ENCODE measurements at places on chromosomes 7 and 10.

DNA sequence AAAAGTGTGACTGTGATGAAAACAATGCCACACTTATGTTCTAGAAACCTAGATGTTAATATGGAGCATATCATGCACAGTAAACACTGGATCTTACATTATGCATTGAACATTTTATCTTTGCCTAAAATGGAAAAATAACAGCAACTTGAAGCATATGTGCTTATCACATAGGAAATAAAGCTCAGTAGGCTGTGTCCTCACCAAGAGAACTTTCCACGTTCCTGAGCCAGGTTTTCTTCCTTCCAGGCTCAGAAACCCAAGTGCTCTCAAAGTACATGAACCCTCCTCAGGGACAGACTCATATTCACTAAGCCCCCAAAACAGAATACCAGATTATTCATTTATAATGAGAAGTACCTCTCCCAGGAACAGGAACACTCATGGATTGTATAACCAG lies 79.4 kb upstream of the PRKAR2B start:
- DNase-seq, result no peak

GRCh38 chr10:123997486-123998196 lies 95.8 kb downstream of the CHST15 start:
- DNase-seq, result no peak

DNA sequence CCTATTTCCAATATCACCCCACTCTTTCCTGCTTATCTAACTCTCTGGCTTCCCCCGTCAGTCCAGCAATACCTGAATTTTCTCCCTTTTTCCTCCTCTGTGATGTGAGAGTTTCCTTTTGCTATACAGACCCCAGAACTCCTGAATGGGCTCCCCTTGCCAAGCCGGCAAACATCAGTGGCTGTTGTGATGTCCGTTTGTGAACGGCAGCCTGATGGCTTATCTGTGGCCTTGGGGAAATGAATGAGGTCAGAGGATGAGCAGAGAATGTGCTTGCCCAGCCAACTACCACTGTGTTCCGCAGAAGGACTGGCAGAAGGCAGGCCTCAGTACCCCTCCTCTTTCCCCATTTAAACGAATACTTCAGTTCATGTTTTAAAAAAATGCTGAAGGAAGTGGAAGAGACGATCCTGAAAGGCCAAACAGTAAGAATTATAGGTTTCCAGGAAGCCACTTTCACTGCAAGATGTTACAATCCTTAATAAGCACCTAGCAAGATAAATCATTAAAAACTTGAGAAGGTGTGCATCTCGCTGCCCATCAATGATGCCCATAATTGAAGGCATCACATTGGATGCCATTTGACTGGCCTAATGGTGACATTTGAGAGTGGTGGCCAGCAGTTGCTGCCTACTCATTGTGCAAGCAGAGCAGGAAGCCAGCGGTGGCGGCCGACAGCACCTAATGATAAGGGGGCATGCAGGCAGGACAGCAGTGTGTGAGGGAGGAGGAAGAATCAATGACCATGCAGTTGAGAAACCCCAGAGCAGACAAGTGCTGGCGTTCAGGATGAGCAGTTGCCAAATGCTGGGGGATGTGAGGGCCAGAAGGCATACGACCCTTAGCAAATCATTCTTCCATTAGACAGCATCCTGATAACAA lies 31.5 kb downstream of the SLC18A2 start:
- DNase-seq, result no peak

- DNase-seq, result no peak
These were observed 137.3 kb upstream of the NANOS1 start for GRCh38 chr10:118892255-118892654.

GRCh38 chr7:142811154-142811737 lies 40.5 kb downstream of the PRSS2 start:
- no peak for DNase-seq

DNA sequence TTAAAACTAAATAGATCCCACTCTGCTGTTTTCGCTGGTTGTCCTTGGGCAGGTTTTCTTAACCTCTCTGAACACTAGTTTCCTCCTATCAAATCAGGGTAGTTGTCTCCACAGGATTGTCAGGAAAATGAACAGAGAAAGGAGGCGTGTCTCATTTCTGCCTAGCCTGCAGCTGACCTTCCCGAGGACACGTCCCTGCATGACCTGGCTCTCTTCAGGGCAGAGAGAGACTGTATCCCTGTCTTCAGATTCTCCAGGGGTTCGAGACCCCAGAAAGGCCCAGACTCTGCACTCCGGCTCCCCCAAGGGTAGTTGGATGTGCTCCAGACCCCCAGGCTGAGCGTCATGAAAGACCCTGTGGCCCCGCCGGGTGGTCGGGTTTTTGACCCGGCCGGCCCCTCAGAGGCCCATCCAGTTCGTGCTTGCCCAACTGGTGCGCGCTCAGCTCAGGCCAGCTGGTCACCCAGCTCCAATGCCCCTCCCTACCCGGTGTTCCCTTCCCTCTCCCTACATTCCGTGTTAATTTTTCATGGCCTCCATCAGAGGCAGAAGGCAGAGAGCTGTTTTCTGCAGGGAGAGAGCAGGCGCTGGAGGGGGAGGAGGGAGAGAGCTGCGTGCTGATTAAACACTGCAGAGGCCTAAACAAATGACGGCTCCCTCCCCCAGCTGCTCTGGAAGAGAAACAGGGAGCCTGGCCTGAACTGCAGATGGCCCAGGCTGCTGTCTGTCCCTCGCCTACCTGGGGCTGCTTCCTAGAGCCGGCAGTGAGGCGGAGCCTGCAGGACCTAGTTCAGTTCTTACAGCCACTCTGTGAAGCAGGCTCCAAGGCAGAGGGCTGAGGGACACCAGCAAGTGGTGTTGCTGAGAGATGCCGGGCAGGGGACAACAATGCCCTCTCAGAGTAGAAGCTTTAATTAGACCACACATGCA lies 86.2 kb upstream of the PPIF start:
- DNase-seq, result peak; percentile 93

DNA sequence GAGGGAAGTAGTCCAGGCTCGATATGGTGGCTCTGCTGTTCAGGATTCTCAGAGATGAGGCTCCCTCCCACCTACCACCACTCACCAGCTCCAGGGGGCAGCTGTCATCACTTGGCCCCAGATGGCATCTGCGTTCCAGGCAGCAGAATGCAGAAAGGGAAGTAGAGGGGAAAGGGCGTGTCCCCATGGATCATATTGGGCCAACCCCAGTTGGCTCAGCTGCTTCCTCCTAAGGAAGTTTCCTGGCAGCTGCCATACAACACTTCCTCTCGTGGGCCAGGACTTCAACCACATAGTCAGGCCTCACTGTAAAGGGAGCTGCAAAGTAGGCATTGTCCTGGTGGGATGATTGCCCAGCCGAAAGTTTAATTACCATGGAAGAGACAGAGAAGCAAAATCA lies 1.6 kb upstream of the TEX36 start:
- no peak for DNase-seq

DNA sequence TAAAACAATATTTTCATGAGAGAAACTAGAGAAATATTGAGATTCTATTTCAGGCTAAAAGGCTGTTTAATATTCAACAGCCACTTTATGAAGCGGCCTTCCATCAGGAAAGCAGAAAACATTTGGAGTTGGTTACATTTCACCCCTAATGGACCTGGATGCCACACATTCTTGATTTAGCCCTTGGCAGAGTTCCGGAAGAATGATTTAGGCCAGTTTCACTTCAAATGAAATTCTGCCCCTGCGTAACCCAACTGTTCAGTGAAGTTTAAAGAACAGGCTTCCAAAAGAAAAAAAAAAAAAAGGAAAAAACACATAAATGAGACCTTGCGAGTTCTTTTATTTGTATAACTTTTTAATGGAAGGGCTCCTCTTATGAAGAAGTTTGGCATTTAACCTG lies 239.2 kb upstream of the AKR1E2 start:
- no peak for DNase-seq

- no peak for DNase-seq
These were observed 7.5 kb downstream of the INTS1 start for GRCh38 chr7:1496531-1497292.

GRCh38 chr7:150685219-150686029 lies at the start of gene GIMAP2:
Gene GIMAP2, plus strand, starts transcription at chr7:150685706. Its CDS starts 1,354 bp downstream, at chr7:150687060.
- DNase-seq, result peak; percentile 7

DNA sequence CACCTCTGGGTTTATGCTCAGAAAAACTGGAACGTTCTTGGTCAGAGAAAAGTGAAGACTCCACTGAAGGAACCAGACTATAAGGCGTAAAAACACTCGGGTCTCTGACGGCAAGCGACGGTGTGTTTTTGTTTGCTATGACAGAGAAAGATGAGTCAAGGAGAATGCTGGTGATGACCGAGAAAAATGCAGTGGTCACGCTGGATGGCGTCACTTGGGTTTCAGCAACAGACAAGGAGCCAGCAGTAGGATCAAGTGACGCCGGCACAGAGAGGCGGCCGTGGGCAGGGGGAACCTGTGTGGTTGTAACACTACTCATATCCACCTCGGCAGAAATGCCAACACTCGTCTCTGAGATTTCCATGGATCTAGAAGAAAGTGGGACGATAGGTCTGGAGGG lies 63.4 kb downstream of the KIAA1549 start:
- DNase-seq, result no peak

Measured in NCI-H510A treated with DMSO at 0.1 percent for 48 hours (cell line).